Fibroblast of mammary gland (primary cell): ENCODE measurements at places on chromosomes 4 and X.
A peak's percentile ranks its signal among the peaks of the same experiment; 100 is the strongest.

DNA sequence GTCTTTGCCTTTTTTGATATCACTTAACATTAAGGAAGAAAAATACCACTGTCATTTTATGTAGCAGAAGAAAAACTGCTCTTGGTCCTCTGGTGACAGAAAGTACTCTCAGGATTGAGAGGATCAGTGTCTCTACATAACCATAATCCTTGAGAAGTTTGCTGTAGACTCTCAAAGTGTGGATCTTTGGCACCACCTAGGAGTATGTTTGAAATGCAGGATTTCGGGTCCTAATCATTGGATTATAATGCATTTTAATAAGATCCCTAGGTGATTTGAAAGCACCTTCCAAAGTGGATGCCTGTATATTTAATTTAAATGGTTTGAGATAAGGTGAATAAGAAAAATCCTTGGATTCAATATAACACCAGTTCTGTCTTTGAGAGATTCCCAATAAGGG, 23.2 kb downstream of the MOB1B start:
- DNase-seq = no peak

GRCh38 chr4:15479089-15479912, 9.6 kb downstream of the CC2D2A start:
- peak; percentile 91 for DNase-seq

GRCh38 chr4:146522869-146523205, 1.1 kb upstream of the SLC10A7 start:
- peak; percentile 20 for DNase-seq

GRCh38 chrX:479273-479981, 92.7 kb upstream of the PPP2R3B start:
- DNase-seq = no peak

DNA sequence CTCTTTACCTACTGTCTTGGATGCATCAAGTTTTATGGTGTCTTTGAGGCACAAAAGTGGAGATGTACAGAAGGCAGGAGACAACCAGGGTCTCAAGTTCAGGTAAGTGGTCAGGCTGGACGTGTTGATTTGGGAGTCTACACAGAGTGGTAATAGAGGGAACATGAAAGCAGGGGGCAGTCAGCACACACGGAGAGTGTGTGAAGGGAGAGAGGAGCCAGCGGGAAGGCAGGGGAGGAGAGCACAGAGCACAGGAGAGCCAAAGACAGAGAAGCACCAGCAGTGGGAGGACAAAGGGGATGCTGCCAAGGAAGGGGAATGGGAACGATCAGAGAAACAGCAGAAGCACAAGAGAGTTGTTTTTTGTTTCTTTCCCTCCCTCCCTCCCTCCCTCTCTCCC, 32.9 kb downstream of the TMEM150C start:
- DNase-seq = no peak

- peak; percentile 40 for DNase-seq
These were observed 2.0 kb downstream of the TMEM255A start for GRCh38 chrX:120308959-120309872.

GRCh38 chrX:131792789-131793462, 230.2 kb upstream of the STK26 start:
- DNase-seq = peak; percentile 94

GRCh38 chrX:1307626-1308340, 28.8 kb upstream of the IL3RA start:
- no peak for DNase-seq

GRCh38 chr4:1939664-1940509, 68.7 kb downstream of the NSD2 start:
- DNase-seq = peak; percentile 94

DNA sequence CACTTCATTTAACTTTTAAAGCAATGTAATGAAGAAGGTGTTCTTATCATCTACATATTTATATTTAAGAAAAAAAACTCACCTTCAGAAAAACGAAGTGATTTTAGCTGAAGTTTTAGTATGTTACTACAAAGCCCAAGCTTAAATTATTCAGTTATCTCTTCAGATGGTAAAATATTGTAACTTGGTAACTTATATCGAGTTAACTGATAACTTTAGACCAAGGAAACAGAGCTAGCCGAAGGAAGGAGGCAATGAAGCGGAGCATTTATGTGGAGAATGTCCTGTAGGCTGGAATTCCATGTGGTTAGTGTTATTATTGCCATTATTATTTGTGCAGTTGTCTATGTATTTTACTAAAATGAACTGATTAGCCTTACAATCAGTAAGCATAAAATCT, 1102.1 kb upstream of the LCORL start:
- DNase-seq = no peak
